ENCODE measurements at places on chromosomes 1 and 21. TPM values are rescaled to one million over a fixed set of nuclear protein-coding genes. Genes with fewer than 3 reads are reported as not detected.

The AQP10 gene
- total RNA-seq: not detected

GRCh38 chr1:232912845-232913580 is 37.4 kb upstream of the NTPCR start:
- no peak overlapping the region for H3K27ac ChIP-seq
- H3K36me3 ChIP-seq: no peaks in the 10 kb centered on the region
- H3K27me3 ChIP-seq: no peaks in the 10 kb centered on the region

GRCh38 chr1:160193091-160193819 is 2.9 kb downstream of the CASQ1 start:
- peak; percentile 79 for DNase-seq
- H3K27ac ChIP-seq: no peak overlapping the region

The OR2T10 gene
- total RNA-seq: not detected

The LIPI gene
- not detected for total RNA-seq

GRCh38 chr1:111731956-111732355 is 7.2 kb downstream of the INKA2 start:
- H3K27me3 ChIP-seq: peaks cover 10% of the 10 kb centered on the region
- H3K27ac ChIP-seq: no peak overlapping the region

- no peaks in the 10 kb centered on the region for H3K27me3 ChIP-seq
- H3K4me3 ChIP-seq: peak overlapping the region; percentile 72
- peaks cover 15% of the 10 kb centered on the region for H3K36me3 ChIP-seq
- peaks cover 57% of the 10 kb centered on the region for H3K4me1 ChIP-seq
These were observed 1.5 kb downstream of the ATP8B2 start for GRCh38 chr1:154326546-154327465.

DNA sequence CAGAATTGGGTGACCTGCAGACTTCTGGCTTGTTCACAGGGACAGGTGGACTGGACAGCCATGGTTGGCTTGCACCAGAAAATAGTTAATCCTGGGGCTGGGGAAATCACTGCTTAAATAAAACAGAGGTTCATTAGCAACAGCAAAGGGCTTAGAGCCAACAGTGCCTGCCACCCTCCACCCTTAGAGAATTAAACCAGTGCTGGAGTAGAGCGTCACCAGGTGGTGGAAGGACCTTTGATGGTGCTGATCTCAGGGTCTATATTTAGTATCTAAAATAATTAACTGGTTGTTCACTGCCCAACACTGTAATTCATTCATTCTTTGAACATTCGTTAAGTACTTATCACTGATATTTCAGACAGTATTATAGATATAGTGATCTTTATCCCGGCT is 34.7 kb upstream of the PDE9A start:
- H3K27ac ChIP-seq: no peak overlapping the region
- H3K4me3 ChIP-seq: no peak overlapping the region
- peaks cover 30% of the 10 kb centered on the region for H3K4me1 ChIP-seq
- H3K27me3 ChIP-seq: peaks cover 4% of the 10 kb centered on the region
- no peaks in the 10 kb centered on the region for H3K36me3 ChIP-seq

- no peaks in the 10 kb centered on the region for H3K4me1 ChIP-seq
- no peak overlapping the region for H3K27ac ChIP-seq
- H3K27me3 ChIP-seq: no peaks in the 10 kb centered on the region
These were observed 169.1 kb downstream of the C1orf21 start for GRCh38 chr1:184555665-184556641.

GRCh38 chr1:29145739-29146437 is 22.2 kb upstream of the TMEM200B start:
- no peaks in the 10 kb centered on the region for H3K27me3 ChIP-seq
- DNase-seq: no peak
- H3K4me1 ChIP-seq: no peaks in the 10 kb centered on the region

GRCh38 chr1:73783352-73783751 is 414.6 kb downstream of the LRRIQ3 start:
- H3K27ac ChIP-seq: no peak overlapping the region
- no peak overlapping the region for H3K4me3 ChIP-seq
- no peaks in the 10 kb centered on the region for H3K27me3 ChIP-seq
- no peaks in the 10 kb centered on the region for H3K4me1 ChIP-seq
- DNase-seq: no peak
- H3K36me3 ChIP-seq: no peaks in the 10 kb centered on the region

The KMO gene
- total RNA-seq: 0.60 TPM

GRCh38 chr1:228743405-228743804 is 8.1 kb downstream of the RHOU start:
- no peaks in the 10 kb centered on the region for H3K27me3 ChIP-seq
- DNase-seq: no peak
- peaks cover 5% of the 10 kb centered on the region for H3K4me1 ChIP-seq
- no peak overlapping the region for H3K27ac ChIP-seq
- H3K36me3 ChIP-seq: no peaks in the 10 kb centered on the region

GRCh38 chr1:85700422-85700821 is 7.8 kb downstream of the ZNHIT6 start:
- DNase-seq: no peak
- H3K4me3 ChIP-seq: no peak overlapping the region
- no peak overlapping the region for H3K27ac ChIP-seq
- H3K4me1 ChIP-seq: no peaks in the 10 kb centered on the region

GRCh38 chr1:176577646-176578197 is 114.7 kb downstream of the PAPPA2 start:
- H3K27me3 ChIP-seq: no peaks in the 10 kb centered on the region
- no peaks in the 10 kb centered on the region for H3K36me3 ChIP-seq
- DNase-seq: no peak
- H3K27ac ChIP-seq: no peak overlapping the region
- H3K4me1 ChIP-seq: no peaks in the 10 kb centered on the region
